ENCODE measurements at places on chromosomes 2 and 18. TPM values are rescaled to one million over a fixed set of nuclear protein-coding genes. Genes with fewer than 3 reads are reported as not detected.

Gene IL1R2
- total RNA-seq, result 21.4 TPM

Gene CHRNG
- not detected for total RNA-seq

Gene MERTK
- total RNA-seq, result 1.4 TPM

Gene HSBP1L1
- 14.4 TPM for total RNA-seq

Gene BCL11A
- 0.98 TPM for total RNA-seq

Gene FAM161A
- total RNA-seq, result 7.3 TPM

Gene CTAGE1
- total RNA-seq, result not detected

Gene FMNL2
- total RNA-seq, result 3.0 TPM
